ENCODE measurements at places on chromosomes 11 and 22.

- no peak overlapping the region for H3K27ac ChIP-seq
- no peak overlapping the region for H3K4me3 ChIP-seq
- H3K4me1 ChIP-seq: no peaks in the 10 kb centered on the region
- H3K27me3 ChIP-seq: no peaks in the 10 kb centered on the region
Observed at GRCh38 chr22:37275622-37276021, 6.7 kb upstream of the CYTH4 start.

DNA sequence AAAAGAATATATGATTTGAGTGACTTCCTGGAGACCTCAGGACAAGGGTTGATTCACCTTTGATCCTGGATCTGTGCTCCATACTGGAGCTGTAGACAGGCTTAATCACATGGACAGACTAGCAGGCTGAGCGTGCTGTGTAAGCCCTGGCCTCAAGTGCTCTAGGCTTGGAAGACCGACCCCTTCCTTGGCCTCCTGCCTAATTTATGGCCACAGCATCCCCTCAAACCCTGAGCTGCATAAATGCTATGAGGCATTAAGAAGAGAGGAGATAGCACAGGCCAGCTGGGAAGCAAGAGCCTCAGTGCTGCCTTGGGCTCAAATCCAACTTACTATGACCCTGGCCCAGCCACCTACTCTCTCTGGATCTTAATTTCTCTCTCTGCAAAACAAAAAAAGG lies 385.1 kb downstream of the BUD13 start:
- no peak overlapping the region for H3K27ac ChIP-seq
- H3K4me1 ChIP-seq: no peaks in the 10 kb centered on the region
- H3K27me3 ChIP-seq: no peaks in the 10 kb centered on the region
- H3K36me3 ChIP-seq: no peaks in the 10 kb centered on the region
- no peak for DNase-seq

GRCh38 chr11:3905080-3905953 lies 49.9 kb downstream of the STIM1 start:
- no peak overlapping the region for H3K27ac ChIP-seq
- DNase-seq: peak; percentile 6
- no peaks in the 10 kb centered on the region for H3K36me3 ChIP-seq
- no peak overlapping the region for H3K4me3 ChIP-seq

DNA sequence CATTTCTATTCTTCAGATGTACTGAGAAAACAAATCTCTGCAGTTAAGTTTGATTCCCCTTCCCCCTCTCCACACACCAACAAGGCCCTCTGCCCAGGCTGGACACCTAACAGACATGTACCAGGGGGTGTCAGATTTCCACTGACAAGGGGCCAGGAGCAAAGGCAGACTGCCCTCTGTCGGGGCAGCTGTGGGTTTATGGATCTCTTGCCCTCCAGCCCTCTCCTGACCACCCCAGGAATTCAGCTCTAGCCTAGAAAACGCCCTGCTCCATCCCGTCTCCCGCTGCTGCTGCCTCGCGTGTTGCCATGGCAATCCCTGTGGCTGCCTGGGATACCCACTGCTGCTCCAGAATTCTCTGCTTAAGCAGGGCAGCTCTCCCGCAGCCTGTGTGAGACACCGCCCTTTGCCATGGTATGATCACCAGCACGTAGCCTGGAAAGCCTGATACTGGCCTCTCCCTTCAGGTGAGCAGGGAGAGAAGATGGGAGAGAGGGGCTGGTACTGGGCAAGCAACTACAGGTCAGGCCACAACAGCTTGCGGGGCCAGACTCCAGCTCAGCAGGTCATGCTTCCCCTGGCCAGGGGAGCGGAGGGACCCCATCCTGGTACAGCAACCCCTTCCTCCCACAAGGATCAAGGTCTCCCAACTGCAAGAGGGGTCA lies 41.6 kb downstream of the BUD13 start:
- DNase-seq: peak; percentile 88
- H3K27me3 ChIP-seq: no peaks in the 10 kb centered on the region
- H3K4me1 ChIP-seq: peaks cover 48% of the 10 kb centered on the region
- no peak overlapping the region for H3K4me3 ChIP-seq
- H3K36me3 ChIP-seq: no peaks in the 10 kb centered on the region

DNA sequence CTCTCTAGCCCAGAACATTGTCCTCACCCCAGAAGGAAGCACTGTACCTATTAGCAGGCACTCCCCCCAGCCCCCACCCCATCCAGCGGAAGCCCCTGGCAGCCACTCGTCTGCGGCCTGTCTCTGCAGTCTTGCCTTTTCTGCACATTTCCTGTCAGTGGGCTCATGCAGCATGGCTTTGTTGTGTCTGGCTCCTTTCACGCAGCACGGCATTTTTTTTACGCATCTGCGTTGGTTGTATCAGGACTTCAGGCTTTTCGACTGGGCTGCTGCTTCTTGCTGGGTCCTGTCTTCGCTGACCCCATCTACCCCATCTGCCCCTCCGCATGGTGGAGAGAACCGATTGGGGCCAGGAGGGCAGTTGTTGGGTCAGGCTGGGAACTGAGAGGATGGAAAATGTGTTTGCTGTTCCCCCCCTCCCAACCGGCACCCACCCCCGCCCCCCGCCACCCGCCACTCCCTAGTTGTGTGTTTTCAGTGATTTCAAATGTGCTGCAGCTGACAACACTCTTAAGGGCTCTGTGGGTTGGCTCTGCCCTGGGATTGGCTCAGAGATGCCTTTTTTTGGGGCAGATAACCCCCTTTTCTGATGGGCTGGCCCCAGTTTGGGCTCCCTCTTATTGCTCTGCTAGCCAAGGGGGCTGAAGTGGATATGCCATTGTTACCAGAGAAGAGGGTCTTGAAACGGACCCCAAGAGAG lies 110.0 kb downstream of the KIAA1671 start:
- no peak overlapping the region for H3K27ac ChIP-seq
- no peak overlapping the region for H3K4me3 ChIP-seq
